A549 (cell line): ENCODE measurements at places on chromosomes 7 and 10. TPM values are rescaled to one million over a fixed set of nuclear protein-coding genes. Genes with fewer than 3 reads are reported as not detected.

The PITRM1 gene
- polyA plus RNA-seq, result 64.0 to 72.0 TPM (median 64.5 TPM) in 3 replicates

The GNG11 gene
- 26.3 to 34.8 TPM (median 33.4 TPM) in 3 replicates for polyA plus RNA-seq

The TBXAS1 gene
- polyA plus RNA-seq, result 8.5 to 8.8 TPM (median 8.8 TPM) in 3 replicates

The ANKRD1 gene
- 6.8 to 14.0 TPM (median 10.7 TPM) in 3 replicates for polyA plus RNA-seq

The RASA4B gene
- polyA plus RNA-seq, result 1.4 to 1.5 TPM (median 1.4 TPM) in 3 replicates

The IRF5 gene
- 6.1 to 9.7 TPM (median 8.7 TPM) in 3 replicates for polyA plus RNA-seq

The TMEM270 gene
- polyA plus RNA-seq, result not detected in 3 replicates

The ZKSCAN1 gene
- polyA plus RNA-seq, result 11.4 to 11.9 TPM (median 11.4 TPM) in 3 replicates

The NXPH1 gene
- polyA plus RNA-seq, result not detected in 3 replicates

The GJD4 gene
- 0.05 TPM in 1 of 3 replicates, not detected in the others for polyA plus RNA-seq

The CFAP58 gene
- 0.17 to 0.32 TPM (median 0.25 TPM) in 3 replicates for polyA plus RNA-seq

The FAM20C gene
- polyA plus RNA-seq, result 15.5 to 20.3 TPM (median 17.8 TPM) in 3 replicates

The GIMAP6 gene
- not detected in 3 replicates for polyA plus RNA-seq

The GARIN1A gene
- polyA plus RNA-seq, result 0.30 to 0.49 TPM (median 0.43 TPM) in 3 replicates

The OR13A1 gene
- polyA plus RNA-seq, result not detected in 3 replicates

The PAPOLB gene
- polyA plus RNA-seq, result not detected in 3 replicates

The IFIT5 gene
- 7.8 to 8.0 TPM (median 7.9 TPM) in 3 replicates for polyA plus RNA-seq

The RTKN2 gene
- 1.6 to 1.8 TPM (median 1.8 TPM) in 3 replicates for polyA plus RNA-seq

The TRIL gene
- not detected in 3 replicates for polyA plus RNA-seq

The CLEC5A gene
- polyA plus RNA-seq, result not detected in 3 replicates
